Right atrium auricular region (tissue), 2 donors: ENCODE measurements at places on chromosomes 13 and 19.

DNA sequence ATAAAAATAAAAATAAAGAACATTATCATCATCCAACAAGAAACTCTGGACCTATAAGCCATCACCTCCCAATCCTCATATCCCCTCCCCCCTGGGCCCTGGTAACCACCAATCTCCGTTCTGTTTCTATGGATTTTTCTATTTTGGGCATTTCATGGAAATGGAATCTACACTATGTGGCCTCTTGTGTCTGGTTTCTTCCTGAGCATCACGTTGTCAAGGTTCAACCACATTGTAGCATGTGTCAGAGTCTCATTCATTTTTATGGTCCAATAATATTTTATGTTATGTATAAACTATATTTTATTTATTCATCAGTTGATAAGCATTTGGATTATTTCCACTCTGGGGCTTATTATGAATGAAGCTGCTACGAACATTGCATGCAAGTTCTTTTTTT lies 26.9 kb downstream of the SULT2B1 start:
- DNase-seq, result no peak

GRCh38 chr13:100436099-100436498 lies 152.5 kb downstream of the GGACT start:
- DNase-seq, result no peak

- no peak for DNase-seq
Measured at GRCh38 chr19:2927032-2927430, 17.7 kb downstream of the ZNF77 start.

DNA sequence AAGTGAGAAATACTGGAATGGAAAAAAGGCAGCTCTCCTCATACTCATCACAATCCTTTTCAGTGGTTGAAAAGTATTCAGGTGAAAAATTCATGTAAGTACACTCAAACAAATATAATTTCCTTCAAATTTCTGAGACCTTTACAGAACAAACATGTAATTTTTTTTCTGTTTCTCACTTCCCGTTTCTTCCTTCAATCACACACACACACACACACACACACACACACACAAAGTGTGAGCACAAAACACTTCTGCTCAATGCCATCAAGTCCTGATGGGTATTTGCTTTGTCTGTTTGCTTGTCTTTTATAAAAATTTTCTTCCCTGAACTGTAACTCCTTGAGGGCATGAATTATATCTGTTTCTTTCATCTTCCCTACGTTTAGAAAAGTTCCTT lies 110.6 kb downstream of the LIG4 start:
- DNase-seq, result no peak

- DNase-seq, result no peak
Measured at GRCh38 chr13:96696389-96696900, 297.8 kb downstream of the OXGR1 start.

DNA sequence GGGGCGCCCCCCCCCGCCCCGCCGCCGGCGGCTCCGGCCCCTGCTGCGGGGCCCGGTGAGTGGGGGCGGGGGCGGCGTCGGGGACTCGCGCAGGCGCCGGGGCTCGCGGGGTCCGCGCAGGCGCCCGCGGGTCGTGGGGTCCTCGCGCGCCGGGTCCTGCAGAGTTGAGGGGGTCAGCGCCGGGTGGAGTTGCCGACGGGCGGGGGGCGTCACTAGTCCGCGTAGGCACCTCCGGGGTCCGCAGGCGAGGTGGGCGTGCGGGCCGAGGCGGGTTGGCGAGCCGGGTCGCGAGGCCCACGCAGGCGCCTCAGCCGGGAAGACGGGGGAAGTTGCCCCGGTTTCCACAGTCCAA lies 365 bp downstream of the PPP6R1 start:
- no peak for DNase-seq

- no peak for DNase-seq
Measured at GRCh38 chr19:48742096-48742495, 1.7 kb upstream of the RASIP1 start.

DNA sequence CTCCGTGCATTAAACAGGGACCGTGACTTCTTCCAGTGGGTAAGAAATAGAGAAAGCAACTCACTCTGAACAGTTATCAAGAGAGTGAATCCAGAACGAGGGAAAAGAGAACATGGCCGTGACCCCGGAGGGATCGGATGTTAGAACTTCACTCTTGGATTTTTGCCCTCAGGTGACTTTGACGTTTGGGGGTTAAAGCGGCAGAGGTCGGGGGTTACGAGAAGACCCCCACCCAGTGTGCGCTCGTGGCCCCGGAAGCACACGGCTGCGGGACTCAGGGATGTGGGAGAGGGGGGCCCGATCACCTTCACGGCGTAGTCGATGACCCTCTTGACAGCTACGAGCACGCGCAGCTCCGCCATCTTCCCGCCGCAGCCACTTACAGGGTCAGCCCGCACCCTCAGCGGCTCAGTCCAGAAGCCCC lies at the start of gene ETFB:
TSS of gene ETFB (minus strand) at position 424 of the 424 bp plus-strand sequence. CDS start at position 362, 62 bp downstream.
- no peak for DNase-seq

DNA sequence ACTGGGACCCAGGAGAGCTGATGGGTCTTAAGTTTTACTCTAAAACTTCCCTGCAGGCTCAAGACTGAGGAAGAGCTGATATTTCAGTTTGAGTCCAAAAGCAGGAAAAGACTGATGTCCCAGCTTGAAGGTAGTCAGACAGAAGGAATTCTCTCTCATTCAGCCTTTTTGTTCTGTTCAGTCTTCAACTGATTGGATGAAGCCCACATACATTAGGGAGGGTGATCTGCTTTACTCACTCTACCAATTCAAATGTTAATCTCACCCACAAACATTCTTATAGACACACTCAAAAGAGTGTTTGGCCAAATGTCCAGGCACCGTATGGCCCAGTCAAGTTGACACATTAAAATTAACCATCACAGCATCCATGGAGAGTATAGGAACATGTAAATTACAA lies 173.5 kb downstream of the KCNRG start:
- no peak for DNase-seq

GRCh38 chr13:49997955-49998354 lies 1.1 kb downstream of the TRIM13 start:
- DNase-seq, result no peak

DNA sequence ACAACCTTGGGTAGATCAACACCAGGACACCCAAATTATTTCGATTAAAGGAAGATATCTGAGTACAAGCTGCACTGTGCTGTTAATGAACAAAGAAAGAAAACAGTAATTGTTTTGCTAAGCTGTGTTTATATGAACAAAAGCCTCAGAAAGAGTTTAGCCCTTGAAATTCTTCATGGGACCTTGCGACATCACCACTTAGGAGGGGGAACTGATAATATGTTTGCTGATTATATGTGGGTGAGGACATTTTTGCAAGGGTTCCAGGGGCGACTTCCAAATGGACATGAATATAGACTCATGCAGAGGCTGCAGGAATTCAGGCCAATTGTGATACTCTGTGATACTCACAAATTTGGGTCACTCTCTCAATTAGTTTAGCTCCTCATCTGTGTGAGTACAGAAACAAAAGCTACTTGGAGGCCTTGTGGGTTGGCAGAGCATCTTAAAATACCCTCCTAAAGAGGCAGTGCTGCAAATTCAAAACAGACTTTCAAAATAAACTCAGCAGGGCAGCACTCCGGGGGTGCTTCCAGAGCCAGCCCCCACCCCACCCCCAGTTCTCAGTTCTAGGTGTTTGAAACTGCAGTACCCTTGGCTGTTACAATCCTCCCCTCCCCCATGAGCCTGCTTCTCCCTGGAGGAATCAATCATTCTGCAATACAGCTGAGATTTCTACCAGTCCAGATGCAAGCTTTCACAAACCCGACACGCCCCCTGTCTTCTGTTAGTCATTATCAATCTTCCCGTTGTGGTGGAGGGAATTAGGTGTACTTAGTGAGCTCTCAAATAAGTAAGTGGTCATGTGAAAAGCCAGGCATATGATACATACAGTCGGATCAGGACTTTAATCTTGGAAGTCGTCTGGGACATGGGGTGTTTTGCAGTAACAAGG lies 97.0 kb upstream of the MBNL2 start:
- DNase-seq, result no peak

- DNase-seq, result no peak
Measured at GRCh38 chr19:29886586-29886985, 55.5 kb upstream of the URI1 start.

GRCh38 chr13:63541336-63541735 lies 2125.7 kb upstream of the PCDH20 start:
- DNase-seq, result no peak

- DNase-seq, result no peak
Measured at GRCh38 chr13:26605845-26606244, 48.4 kb downstream of the WASF3 start.

- no peak for DNase-seq
Measured at GRCh38 chr13:76016799-76017400, 380.8 kb downstream of the LMO7 start.

- no peak for DNase-seq
Measured at GRCh38 chr13:34628209-34628682, 313.8 kb upstream of the NBEA start.

- no peak for DNase-seq
Measured at GRCh38 chr13:49869519-49869918, 66.6 kb downstream of the SPRYD7 start.

- DNase-seq, result no peak
Measured at GRCh38 chr19:31616031-31616430, 266.8 kb upstream of the TSHZ3 start.

GRCh38 chr19:4007836-4008539 lies 452 bp downstream of the PIAS4 start:
- DNase-seq, result no peak

DNA sequence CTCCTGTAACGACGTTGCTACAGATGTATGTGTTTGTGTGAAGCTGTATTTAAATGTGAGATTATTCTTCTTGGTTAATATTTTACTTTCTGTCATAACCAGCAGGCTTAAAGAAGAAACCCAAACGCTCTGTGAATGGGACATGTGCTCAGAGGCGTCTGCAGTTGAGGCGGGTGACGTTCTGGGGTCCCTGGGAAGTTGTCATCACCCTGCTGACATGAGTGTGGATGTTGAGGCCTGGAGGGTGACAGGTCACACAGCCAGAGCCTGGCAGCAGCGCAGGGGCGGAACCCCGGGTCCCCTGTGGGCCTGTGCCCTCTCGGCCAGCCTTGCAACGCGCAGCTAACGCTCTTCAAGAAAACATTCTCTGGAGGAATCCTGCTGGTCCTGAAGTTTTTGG lies 16.6 kb downstream of the RASA3 start:
- DNase-seq, result no peak

DNA sequence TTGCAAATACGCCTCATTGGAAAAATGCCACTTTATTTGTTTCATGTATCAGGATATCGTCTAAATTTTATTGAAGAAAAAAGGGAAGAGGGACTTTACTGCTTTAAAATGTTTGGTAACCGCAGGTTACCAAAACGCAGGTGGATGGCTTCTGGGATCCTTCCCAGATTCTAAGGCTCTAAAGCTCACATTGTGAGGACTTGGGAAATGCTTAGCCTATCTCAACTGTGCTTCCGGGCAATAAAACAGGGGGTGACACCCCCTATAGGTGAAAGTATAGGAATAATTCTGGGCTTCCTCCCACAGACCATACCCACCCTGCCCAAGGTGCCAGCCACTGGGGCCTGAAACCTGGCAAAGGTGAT lies 73.2 kb upstream of the IPO5 start:
- DNase-seq, result no peak

- DNase-seq, result no peak
Measured at GRCh38 chr13:30868799-30869470, 37.1 kb upstream of the MEDAG start.

DNA sequence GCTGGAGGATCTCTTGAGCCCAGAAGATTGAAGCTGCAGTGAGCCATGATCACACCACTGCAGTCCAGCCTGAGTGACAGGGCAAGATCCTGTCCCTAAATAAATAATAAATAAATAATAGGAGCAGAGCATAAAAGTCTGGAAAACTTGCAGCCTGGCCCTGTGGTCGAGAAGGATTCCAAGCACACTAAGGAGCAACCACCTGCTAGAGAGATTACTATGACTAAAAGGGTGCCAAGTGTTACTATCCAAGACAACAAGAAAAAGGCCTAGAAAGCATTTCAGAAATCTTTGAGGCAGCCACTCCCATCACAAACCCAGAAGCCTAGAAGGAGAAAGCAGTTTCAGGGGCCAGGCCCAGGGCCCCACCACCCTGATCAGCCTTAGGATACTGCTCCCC lies 46.1 kb downstream of the LHFPL6 start:
- no peak for DNase-seq

DNA sequence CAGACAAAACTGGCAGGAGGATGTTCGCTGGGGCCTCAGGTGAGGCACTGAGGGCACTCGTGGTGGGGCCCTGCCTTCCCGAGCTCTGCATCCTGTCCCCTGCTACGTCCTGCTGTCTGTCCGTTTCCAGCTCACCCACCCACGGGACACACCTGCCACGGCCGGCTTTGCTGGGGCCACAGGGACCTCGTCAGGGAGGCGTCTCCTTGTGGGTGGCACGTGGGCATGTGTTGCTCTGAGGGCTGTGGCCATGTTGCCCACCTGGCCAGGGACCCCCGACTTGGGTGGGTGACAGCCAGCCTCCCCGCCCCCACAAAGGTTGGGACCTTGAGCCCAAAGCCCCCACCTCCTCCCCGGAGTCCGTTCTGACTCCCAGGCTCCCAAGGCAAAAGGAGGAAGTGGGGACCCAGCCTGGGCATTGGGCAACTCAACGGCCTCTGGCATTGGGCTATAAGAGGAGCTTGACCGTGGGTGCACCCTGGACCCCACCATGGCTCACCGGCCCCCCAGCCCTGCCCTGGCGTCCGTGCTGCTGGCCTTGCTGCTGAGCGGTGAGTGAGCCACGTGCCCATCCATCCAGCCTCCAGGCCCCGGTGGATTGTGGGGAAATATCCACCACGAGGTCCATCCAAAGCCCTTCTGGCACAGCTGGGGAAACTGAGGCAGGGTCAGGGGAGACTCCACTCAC lies at the start of gene PRTN3:
TSS of gene PRTN3 (plus strand) at position 481 of the 688 bp plus-strand sequence. CDS start at position 491, 10 bp downstream.
- DNase-seq, result no peak

DNA sequence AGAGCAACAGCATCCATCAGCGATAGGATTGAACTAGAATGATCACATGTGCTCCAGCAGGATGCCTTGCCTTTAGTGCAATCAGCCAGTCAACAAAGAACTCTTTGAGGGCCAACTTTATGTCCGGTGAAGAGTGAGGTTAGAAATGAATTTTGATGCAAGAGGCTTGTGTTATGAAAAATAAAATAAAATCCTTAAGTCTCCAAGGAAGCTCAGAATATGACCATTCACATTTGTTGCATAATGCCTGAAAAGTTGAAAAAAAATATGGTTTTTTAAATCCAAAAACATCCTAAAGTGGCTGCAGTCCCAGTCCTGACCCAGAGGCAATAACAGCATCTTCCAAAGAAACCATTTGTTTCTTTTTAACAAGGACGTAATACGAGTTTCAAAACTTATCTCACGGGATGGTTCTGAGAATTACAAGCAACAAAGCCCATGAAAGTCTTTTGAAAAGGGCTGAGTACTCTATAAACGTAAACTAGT lies 61.3 kb downstream of the DCLK1 start:
- DNase-seq, result no peak
